ENCODE measurements at places on chromosomes 16 and 17.

DNA sequence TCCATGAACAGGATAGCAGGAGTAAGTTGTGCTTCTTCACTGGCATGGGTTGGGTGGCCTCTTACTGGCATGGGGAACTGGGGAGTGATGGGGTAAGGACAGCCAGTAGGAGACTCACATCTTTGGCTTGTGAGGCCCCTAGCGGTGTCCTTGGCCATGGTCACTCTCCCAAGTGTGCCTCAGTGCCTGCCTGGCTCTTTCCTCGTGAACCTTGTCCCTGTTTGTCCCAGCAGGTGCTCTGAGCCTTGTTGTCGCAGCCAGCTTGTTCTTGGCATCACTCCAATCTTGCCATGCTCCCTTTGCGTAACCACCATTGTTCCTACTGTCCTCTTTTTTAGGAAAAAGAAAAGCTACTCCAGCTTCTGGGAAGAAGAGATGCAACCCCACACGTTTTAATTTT lies 53.6 kb upstream of the SDK2 start:
- no peak for DNase-seq

GRCh38 chr17:61395409-61395982 lies 4.1 kb upstream of the TBX2 start:
- DNase-seq, result no peak

- DNase-seq, result no peak
These were observed 64.6 kb downstream of the JPH3 start for GRCh38 chr16:87666919-87667318.

- DNase-seq, result no peak
These were observed 120.2 kb upstream of the CACNG3 start for GRCh38 chr16:24135624-24136565.
